ENCODE measurements at places on chromosomes 11 and 22. TPM values are rescaled to one million over a fixed set of nuclear protein-coding genes. Genes with fewer than 3 reads are reported as not detected.

PDE3B gene
- 101 TPM for total RNA-seq

OR9I1 gene
- not detected for total RNA-seq

DNA sequence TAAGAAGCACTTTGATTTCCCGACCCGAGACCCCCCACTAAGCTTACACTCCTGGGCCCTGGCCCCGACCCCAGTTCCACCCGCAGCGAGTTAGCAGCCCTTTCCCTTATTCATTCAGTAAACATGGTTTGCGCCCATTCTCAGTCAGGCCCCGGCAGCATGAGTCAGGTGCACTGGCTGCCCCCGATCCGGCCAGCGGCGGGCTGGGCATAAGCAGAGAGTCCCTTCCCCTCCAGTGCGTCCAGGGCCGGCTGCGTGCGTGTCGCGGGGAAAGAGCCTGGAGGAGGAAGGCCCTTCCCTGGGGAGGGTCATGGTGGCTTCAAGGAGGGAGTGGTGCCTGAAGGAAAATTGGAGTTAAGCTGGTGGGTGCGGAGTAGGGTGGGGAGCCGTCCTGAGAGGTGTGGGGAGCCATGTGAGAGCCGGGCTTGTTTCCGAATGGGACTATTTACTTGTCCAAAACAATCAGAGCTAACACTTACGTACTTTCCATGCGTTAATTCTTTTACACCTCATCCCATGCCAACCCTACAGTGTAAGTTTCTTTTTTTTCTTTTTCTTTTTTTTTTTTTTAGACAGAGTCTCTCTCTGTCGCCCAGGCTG is 657 bp downstream of the IGHMBP2 start:
- peaks cover 38% of the 10 kb centered on the region for H3K4me1 ChIP-seq
- peak overlapping the region; percentile 91 for H3K4me3 ChIP-seq
- peak; percentile 21 for DNase-seq
- H3K27ac ChIP-seq = peak overlapping the region; percentile 93
- H3K27me3 ChIP-seq = no peaks in the 10 kb centered on the region

DNA sequence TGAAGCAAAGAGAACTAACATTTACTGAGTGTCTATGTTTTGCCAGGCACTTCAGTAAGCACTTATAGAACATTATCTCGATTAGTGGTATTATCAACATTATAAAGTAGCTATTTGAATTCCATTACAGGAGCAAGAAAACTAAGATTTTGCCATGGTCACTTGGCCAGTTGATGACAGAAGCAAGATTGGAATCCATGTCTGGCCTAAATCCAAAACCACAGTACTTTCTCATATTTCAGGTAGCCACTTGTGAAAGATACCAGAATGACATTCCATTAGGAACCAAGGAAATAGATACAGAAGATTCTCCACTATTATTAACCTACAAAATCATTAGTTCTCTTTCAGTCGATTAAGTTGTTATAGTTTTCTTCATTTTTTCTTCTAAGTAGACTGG is 691.0 kb upstream of the API5 start:
- no peaks in the 10 kb centered on the region for H3K36me3 ChIP-seq
- H3K4me1 ChIP-seq = no peaks in the 10 kb centered on the region
- no peak overlapping the region for H3K4me3 ChIP-seq
- H3K27me3 ChIP-seq = no peaks in the 10 kb centered on the region

- peak overlapping the region; percentile 99 for H3K27ac ChIP-seq
- DNase-seq = no peak
- peaks cover 8% of the 10 kb centered on the region for H3K27me3 ChIP-seq
- peak overlapping the region; percentile 63 for H3K4me3 ChIP-seq
- no peaks in the 10 kb centered on the region for H3K36me3 ChIP-seq
- H3K4me1 ChIP-seq = peaks cover 23% of the 10 kb centered on the region
These were observed 15.4 kb downstream of the CAPN5 start for GRCh38 chr11:77081976-77082836.
